PC-3 (cell line): ENCODE measurements at places on chromosomes 3 and 15. TPM values are rescaled to one million over a fixed set of nuclear protein-coding genes. Genes with fewer than 3 reads are reported as not detected.

DNA sequence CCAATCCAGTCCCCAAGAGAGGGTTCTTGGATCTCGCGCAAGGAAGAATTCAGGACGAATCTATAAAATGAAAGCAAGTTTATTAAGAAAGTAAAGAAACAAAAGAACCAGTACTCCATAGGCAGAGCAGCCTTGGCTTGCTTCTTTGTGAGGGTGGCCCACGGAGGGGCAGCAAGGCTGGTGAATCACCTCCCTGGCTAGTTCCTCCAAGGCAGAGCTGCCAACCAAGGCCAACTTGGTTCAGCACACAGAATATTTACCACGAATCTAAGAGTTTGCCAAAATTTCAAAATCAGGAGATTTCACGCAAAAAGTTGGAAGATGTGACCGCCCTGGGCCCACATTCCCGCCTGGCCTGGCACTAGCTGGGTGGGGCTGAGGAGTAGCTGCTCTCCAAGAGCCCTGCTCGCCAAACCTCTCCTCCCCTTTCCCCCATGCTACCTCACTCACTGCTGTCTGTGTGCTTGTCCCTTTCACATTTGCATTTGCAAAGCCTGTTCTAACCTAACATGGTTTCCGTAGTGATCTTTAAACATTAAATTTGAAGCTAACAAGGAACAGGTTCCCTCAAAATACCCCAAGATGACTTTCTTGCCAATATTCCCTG is 26.2 kb upstream of the DCUN1D1 start:
- DNase-seq: no peak

GRCh38 chr3:121574449-121574848 is 6.7 kb downstream of the ARGFX start:
- peak; percentile 92 for DNase-seq

DNA sequence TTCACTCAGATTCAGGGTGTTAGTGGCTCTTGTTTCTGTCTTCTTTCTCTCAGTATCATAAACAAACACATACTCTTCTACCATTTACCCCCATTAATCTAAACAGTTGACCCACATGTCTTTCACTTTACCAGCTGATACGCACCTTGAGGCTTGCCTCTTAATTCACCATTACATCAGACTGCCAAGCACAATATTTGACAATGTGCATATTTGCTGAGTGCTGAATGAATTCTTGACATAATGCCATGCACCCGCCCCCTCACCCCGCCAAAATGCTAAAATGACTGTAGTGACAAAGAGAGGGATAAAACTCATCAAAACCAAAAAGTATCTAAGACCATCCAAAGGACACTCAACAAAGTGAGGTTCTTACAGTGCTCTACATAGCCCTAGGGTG is 57.4 kb downstream of the NGLY1 start:
- DNase-seq: peak; percentile 27

Gene CLRN1
- total RNA-seq: not detected in 2 replicates

Gene DLG1
- total RNA-seq: 60.8 and 77.8 TPM in 2 replicates

GRCh38 chr3:129016720-129017483 is 15.8 kb downstream of the EFCC1 start:
- DNase-seq: no peak
